ENCODE measurements at places on chromosomes 1 and 21. TPM values are rescaled to one million over a fixed set of nuclear protein-coding genes. Genes with fewer than 3 reads are reported as not detected.

DNA sequence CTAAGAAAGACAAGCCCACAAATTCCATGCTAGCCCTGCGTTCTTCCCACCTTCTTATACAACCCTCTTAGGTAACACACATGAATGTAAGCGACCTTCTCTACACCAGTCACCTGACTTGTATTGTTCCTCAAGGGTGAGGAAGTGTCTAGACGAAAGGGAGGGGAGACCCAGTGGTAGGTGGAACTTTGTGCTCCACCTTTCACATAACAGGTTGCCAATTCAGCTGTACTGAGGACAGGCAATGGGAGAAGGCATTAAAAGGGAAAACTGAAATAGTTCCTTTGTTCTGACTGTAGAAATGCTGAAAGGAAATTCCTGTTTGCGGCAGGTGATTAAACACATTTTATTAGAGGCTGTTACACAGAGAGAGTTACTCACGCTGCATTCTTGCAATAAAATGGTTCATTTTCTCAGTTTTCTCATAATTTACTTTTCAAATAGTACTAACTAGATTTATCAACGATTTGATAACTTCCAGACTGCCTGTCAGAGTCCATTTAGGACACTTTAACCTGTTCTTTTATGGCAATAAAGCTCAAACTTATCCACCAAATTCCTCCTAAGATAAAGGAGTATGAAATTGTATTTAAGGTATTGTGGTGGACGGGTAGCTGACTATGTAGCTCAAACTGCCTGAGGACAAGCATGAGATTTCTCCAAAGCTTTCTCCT lies 17.8 kb upstream of the CHRM3 start:
- H3K27me3 ChIP-seq = no peaks in the 10 kb centered on the region
- no peaks in the 10 kb centered on the region for H3K4me1 ChIP-seq
- no peak overlapping the region for H3K27ac ChIP-seq
- DNase-seq = no peak

The SPATA46 gene
- not detected for total RNA-seq

DNA sequence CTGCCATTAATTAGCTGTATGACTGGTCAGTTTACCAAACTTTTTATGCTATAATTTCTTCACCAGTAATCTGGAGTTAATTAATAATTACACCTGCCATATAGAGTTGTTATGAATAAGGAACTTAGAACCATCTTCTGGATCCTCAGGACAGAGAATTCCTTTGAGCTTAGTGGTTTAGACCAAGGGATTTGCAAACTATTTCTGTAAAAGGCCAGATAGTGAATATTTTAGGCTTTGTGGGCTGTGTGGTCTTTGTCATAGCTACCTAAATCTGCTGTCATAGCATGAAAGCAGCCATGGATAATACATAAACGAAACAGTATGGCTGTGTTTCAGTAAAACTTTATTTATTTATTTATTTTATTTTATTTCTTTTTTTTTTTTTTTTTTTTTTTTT lies 9.0 kb downstream of the TIMM17A start:
- no peaks in the 10 kb centered on the region for H3K27me3 ChIP-seq
- no peak overlapping the region for H3K27ac ChIP-seq
- H3K4me1 ChIP-seq = peaks cover 2% of the 10 kb centered on the region
- H3K36me3 ChIP-seq = peaks cover 51% of the 10 kb centered on the region

DNA sequence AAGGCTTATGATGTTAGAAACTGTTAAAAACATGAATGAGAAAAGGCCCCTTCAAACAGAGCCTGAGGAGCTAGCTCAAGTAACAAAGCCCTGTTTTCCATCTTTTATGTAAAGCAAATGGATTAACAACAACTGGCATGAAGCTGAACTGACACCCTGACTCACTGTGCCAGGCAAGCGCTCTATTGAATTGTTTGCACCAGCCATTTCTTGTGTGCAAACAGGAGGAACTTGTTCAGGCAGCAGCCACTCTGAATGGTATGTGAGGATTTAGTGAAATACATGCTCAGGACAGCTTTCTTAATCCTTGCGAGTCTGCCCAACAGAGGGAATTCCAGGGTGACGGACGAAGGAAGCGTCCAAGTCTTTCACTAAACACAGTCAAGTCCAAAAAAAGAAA lies 291.1 kb upstream of the ADGRL2 start:
- no peak for DNase-seq
- no peaks in the 10 kb centered on the region for H3K36me3 ChIP-seq
- H3K4me3 ChIP-seq = no peak overlapping the region
- H3K27me3 ChIP-seq = no peaks in the 10 kb centered on the region

The SCMH1 gene
- total RNA-seq = 20.3 TPM

The MANEAL gene
- total RNA-seq = 1.1 TPM

DNA sequence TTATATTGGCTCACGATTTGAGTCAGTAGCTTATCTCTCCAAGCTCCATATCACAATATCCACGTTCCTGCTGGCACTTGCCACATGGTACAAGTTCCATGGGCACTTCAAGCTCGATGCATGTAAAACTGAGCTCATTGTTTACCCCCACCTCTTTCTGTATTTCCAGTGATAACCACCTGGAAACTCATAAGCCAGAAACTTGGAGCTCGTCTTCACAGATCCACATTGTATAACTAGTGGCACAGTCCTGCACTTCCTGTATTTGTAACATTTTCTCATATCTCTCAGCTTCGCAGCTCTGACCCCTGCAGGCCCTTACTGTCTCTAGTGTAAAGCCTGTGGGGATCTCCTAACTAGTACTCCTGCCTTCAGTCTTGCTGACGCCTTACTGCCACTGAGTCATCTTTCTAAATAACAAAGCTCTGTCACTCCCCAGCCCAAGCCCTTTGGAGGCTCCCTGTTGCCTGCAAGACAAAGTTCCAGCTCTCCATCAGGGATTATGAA lies 6.5 kb upstream of the C2CD4D start:
- peak overlapping the region; percentile 56 for H3K27ac ChIP-seq
- no peak for DNase-seq
- H3K36me3 ChIP-seq = peaks cover 39% of the 10 kb centered on the region
- no peak overlapping the region for H3K4me3 ChIP-seq

The LRRC53 gene
- not detected for total RNA-seq

The CD52 gene
- 237 TPM for total RNA-seq
